ENCODE measurements at places on chromosomes 4 and X.

DNA sequence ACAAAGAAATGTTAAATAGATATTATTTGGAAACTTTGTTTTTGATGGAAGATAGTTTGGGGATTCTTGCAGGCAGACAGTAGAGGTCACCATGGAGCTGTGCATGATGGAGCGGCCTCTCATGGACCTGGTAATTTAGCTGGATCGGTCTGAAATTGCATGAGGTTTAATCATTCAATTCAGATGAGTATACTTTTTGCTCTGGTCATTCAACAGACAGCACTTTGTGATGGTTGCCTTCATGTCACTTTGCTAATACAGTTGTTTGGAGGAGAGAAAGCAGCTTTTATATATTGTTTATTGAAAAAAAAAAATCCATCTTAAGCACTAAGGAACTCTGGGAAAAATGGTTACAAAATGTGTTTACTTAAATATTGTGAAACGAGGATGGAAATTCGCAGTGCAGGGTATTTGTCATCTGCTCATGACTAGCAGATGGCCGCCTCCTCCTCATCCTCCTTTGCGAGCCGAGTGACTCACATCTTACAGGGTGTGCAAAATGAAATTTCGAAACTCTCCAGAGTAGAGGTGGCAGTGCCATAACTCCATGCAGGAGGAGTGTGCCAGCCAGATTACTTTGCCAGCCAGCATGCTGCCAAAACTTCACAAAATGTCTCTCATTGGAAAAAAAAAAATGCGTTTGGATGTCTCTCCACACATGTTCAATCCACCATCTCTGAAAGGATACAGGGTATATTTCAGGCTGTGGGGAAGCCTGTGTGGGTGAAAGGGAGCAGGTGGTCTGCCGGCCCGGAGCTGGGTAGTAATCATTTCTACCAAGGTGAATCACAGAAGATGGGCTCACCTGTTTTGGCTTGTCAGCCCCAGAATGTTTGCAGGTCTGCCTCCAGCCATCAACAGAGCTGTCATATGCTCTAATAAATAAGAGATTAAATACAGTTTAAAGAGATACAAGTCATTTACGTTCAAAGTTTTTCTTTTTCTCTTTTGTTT, 314.9 kb upstream of the DIPK2B start:
- H3K27me3 ChIP-seq = no peaks in the 10 kb centered on the region
- H3K4me1 ChIP-seq = no peaks in the 10 kb centered on the region
- H3K36me3 ChIP-seq = no peaks in the 10 kb centered on the region
- H3K27ac ChIP-seq = no peak overlapping the region
- H3K4me3 ChIP-seq = no peak overlapping the region

DNA sequence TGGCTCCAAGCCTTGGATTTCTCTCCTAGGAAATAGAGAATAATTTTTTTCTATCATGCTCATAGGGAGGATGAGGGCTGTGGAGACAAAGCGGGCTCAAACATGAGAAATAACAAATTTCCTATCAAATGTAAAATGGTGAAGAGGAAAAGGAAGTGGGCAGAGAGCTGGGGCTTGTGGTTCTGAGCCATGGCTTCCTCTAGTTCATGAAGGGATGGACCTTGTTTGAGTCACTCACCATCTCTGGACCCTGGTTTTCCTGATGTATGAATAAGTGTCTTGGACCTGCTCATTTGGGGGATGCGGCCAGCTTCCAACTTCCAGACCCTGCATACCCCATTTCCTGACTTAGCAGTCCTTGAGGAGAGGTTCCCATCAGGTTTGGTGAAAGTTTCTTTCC, 63.0 kb downstream of the MSX1 start:
- peaks cover 24% of the 10 kb centered on the region for H3K4me1 ChIP-seq
- H3K36me3 ChIP-seq = no peaks in the 10 kb centered on the region
- H3K27me3 ChIP-seq = no peaks in the 10 kb centered on the region
- H3K27ac ChIP-seq = no peak overlapping the region
- no peak overlapping the region for H3K4me3 ChIP-seq

GRCh38 chrX:152480269-152481212, 29.4 kb upstream of the GABRA3 start:
- DNase-seq = no peak
- H3K4me3 ChIP-seq = no peak overlapping the region
- H3K36me3 ChIP-seq = no peaks in the 10 kb centered on the region
- H3K27ac ChIP-seq = no peak overlapping the region

DNA sequence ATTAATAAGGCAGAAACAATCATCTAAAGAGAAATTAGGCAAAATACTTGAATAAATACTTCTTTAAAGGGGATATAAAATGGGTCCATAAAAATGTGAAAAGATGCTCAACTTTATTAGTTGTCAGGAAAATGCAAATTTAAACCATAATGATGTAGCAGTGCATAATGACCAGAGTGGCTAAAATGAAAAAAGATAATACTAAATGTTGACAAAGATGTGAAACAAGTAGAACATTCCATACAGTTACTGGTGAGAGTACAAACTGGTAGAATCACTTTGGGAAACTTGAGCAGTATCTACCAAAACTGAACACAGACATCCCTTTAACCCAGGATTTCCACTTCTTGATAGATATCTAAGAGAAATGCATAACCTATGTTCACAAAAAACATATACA, 5.0 kb downstream of the ARSJ start:
- peaks cover 10% of the 10 kb centered on the region for H3K4me1 ChIP-seq
- H3K27me3 ChIP-seq = no peaks in the 10 kb centered on the region
- H3K4me3 ChIP-seq = no peak overlapping the region
- H3K27ac ChIP-seq = no peak overlapping the region

All from natural killer cell (primary cell).